ENCODE measurements at places on chromosomes 16 and 17.
A peak's percentile ranks its signal among the peaks of the same experiment; 100 is the strongest.

- no peak for DNase-seq
Observed at GRCh38 chr17:12917399-12917798, 100.4 kb downstream of the ELAC2 start.

GRCh38 chr17:62816282-62816839 lies 8.2 kb upstream of the MARCHF10 start:
- DNase-seq, result no peak

DNA sequence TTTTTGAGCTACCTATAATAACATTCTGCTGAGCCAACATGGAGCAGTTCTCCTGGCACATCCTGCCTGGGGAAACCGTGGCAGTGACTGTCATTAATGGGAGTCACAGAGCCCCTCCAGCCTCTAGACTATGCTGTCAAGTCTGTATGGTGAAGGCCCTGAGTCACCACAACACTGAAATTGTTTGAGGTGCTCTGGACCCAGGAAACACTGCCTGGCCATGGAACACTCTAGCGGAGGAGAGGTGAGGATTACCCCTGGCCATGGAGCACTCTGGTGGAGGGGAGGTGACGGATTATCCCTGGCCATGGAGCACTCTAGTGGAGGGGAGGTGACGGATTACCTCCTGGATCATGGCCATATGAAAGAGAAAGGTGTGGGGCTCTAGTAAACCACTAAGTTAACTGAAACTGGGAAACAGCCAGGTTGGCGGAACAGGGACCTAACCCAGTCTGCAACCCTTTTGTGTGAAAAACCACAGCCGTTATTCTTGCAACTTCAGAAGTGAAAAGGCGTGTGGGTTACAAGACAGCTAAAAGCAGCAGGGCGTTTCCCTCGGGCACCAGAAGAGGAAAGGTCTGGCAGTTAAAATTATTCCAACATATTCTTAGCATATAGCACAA lies 156.7 kb downstream of the KCNJ12 start:
- DNase-seq, result no peak

DNA sequence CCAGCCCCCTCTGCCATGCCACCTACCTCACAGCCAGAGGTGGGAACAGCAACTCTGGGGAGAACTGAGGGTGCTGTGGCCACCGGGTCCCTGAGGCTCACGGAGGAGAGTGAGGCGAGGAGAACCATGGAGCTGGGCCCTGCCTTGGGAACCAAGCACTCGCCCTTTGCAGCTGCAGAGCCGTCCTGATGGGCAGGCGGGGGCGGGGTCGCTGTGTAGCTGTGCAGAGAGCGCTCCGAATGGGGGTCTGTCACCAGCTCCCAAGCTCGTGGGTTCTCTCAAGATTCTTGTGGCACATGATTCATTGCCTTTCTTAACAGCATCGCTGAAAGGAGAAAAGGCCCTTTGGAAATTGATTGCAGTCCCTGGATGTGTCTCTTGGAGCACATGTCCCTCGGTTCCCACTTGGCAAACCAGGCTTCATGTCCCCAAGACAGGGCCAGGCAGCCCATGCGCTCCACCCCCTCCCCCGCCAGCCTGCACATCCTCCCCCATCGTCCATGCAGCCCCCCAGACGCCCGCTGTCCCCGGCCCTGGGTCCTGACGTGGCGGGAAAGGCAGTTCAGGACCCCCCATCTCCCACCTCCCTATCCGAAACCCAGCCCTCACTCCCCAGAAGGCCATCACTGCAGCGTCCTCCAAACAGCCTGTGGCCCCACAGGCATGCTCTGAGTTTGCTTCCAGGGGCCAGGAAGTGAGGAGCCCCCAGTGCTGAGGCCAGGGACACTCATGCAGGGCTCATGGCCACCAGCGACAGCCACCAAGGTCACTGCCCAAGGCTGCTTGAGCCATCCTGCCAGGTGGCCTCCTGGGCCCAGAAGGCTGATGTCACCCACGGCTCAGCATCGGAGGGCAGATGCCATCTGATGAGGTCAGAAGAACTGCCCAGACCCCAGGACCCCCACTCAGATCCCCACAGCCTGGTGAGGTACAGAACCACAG lies 20.6 kb upstream of the CHMP6 start:
- DNase-seq, result no peak

DNA sequence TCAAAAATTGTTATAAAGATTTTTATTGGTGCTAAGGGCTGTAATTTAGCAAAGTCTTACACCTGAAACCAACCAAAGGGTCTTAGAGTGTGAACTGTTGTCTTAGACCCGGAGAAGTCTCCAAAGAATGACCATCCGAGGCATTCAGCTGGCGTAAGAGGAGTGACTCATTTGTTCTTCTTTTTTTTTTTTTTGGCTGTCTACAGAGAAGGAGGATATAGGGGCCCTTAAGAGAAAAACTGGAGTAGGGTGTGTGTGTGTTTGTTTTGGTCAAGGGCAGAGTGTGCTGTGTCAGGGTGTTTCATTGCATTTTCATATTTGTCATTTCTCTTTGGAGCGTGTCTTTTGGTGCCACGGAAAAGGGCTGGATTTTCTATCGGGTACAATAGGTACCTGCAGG lies 508.0 kb downstream of the WWOX start:
- DNase-seq, result no peak

- DNase-seq, result peak; percentile 16
Observed at GRCh38 chr17:68972119-68972704, 17.0 kb upstream of the ABCA8 start.

DNA sequence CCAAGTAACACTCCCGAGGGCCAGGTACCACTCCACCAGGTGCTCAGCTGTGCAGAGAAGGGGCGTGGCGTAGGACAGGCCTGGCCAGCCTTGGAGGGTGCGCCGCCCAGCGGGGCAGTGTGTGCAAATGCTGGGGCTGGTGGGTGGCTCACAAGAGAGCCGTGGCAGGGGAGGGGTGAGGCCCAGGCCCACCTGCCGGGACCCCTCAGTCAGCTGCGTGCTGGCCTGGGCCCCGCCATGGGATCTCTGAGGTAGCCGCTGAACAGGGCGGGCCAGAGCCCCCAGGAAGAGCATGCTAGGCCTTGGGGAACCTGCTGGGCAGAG lies 8.8 kb downstream of the TPSG1 start:
- no peak for DNase-seq

DNA sequence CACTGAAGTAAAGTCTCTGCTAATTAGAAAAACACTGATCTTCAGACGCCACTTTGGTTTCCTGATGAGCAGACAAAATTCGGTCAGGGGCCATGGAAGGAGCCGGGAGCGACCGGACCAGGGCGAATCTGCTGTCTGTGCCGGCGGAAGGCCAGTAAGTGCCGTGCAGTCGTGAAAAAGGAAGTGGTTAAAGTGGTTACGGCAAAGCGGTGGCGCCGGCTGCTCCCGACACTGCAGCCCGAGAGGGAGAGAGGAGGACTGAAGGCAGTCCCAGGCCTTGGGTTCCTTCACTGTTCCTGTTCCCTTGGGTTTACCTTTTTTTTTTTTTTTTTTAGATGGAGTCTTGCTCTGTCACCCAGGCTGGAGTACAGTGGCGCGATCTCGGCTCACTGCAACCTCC lies 17.3 kb upstream of the HEXD start:
- DNase-seq, result peak; percentile 92

All from Kasumi-1 (cell line).